ENCODE measurements at places on chromosomes 12 and 14. TPM values are rescaled to one million over a fixed set of nuclear protein-coding genes. Genes with fewer than 3 reads are reported as not detected.

DNA sequence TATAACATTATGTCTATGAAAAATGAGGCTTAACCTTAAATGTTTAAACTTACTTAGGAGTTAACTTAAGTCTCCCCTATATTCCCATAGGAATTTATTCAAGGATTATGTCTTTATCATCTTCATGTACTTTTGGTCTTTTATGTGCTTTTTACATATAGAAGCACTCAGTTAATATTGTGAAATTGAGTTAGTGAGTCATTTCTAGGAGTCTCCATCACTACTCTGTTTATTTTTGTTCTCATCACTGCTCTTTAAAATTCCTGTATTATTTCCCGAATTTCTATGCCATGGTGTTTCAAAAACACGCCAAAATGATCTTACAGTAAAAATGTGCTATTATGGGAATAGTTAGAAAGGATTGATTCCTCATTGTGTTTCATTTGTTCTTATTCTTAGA is 31.6 kb downstream of the TBC1D15 start:
- H3K27ac ChIP-seq = no peak overlapping the region
- no peaks in the 10 kb centered on the region for H3K4me1 ChIP-seq
- H3K27me3 ChIP-seq = no peaks in the 10 kb centered on the region
- peaks cover 3% of the 10 kb centered on the region for H3K36me3 ChIP-seq

GRCh38 chr12:47033789-47034555 is 45.4 kb upstream of the PCED1B start:
- H3K4me1 ChIP-seq = peaks cover 4% of the 10 kb centered on the region
- H3K4me3 ChIP-seq = no peak overlapping the region
- no peak overlapping the region for H3K27ac ChIP-seq
- no peaks in the 10 kb centered on the region for H3K36me3 ChIP-seq

GRCh38 chr14:94540031-94540794 is 21.0 kb upstream of the SERPINA4 start:
- H3K4me1 ChIP-seq = peaks cover under 1% of the 10 kb centered on the region
- no peak for DNase-seq
- no peak overlapping the region for H3K27ac ChIP-seq
- no peaks in the 10 kb centered on the region for H3K36me3 ChIP-seq

DNA sequence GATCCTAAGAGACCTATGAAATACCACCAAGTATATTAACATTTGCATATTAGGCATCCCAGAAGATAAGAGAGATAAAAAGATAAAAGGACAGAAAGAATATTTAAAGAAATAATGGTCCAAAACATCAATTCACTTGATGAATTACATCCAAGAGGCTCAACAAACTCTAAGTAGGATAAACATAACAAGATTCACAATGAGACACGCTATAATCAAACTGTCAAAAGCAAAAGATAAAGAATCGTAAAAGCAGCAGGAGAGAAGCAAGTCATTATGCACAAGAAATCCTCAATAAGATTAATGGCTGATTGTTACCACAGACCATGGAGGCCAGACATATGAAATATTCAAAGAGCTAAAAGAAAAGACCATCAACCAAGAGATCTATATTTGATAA is 79.6 kb downstream of the PLCZ1 start:
- DNase-seq = no peak
- H3K27me3 ChIP-seq = no peaks in the 10 kb centered on the region
- H3K36me3 ChIP-seq = no peaks in the 10 kb centered on the region
- no peaks in the 10 kb centered on the region for H3K4me1 ChIP-seq
- no peak overlapping the region for H3K27ac ChIP-seq

DNA sequence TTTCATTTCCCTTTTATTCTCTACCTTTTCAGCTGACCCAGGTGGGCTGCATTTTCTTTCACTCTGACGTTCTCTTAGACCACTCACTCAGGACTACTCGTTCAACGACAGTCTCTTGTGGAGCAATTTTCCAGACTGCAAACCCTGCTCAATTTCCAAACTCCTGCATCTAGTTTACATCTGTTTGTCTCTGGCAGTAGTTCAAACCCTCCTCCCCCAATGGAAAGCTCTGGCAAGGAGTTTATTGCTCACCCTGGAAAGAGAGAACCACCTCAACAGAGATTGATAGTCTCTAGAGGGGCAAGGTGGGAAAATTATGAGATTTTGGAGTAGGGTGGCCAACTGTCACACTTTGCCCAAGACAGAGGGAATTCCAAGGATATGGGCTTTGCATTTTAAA is 130.2 kb downstream of the TSHR start:
- no peaks in the 10 kb centered on the region for H3K36me3 ChIP-seq
- no peak overlapping the region for H3K27ac ChIP-seq
- H3K27me3 ChIP-seq = no peaks in the 10 kb centered on the region
- no peak for DNase-seq
- peaks cover 20% of the 10 kb centered on the region for H3K4me1 ChIP-seq
- no peak overlapping the region for H3K4me3 ChIP-seq

GRCh38 chr12:16719713-16720416 is 113.9 kb upstream of the LMO3 start:
- H3K4me3 ChIP-seq = no peak overlapping the region
- H3K27me3 ChIP-seq = no peaks in the 10 kb centered on the region
- no peaks in the 10 kb centered on the region for H3K4me1 ChIP-seq
- no peak overlapping the region for H3K27ac ChIP-seq
- DNase-seq = no peak

GRCh38 chr12:1666685-1667162 is 24.1 kb upstream of the ADIPOR2 start:
- peaks cover 27% of the 10 kb centered on the region for H3K4me1 ChIP-seq
- H3K36me3 ChIP-seq = no peaks in the 10 kb centered on the region
- peaks cover 21% of the 10 kb centered on the region for H3K27me3 ChIP-seq
- H3K4me3 ChIP-seq = no peak overlapping the region

DNA sequence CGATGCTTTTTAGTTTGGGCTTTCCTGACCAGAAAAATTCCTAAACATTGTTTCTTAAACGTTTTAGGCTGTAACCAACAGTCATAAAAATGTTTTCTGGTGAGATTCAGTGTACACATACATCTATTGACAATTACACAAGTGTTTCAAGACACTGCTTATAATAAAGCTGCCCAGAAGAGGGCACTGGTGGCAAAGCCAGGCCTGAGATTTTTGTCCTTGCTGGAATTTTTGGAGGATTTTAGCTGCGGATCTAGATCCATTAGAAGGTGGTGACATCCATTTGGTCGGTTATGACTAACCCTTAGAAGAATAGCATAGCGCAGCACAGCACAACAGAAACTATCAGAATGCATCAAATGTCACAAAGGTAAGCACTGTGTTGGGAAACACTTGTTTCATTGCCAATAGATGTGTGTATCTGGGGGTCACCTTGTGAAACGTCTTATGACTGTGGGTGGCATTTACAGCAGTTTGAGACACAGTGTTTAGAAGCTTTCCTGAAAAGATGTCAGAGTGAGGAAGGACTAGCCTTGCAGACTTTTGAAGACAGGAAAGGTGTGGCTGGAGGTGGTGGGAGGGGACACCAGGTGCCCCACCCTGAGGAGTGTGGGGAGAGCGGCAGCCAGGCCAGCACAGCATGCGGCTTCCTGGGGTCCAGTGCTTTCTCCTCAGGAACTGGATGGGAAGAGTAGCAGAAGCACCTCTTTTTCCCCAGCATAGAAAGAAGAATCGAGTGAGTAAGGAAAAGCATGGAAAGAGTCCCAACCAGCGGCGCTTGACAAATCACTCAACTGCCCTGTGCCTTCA is 54.7 kb upstream of the FKBP4 start:
- DNase-seq = peak; percentile 11
- no peak overlapping the region for H3K27ac ChIP-seq
- no peaks in the 10 kb centered on the region for H3K4me1 ChIP-seq
- peaks cover 45% of the 10 kb centered on the region for H3K27me3 ChIP-seq

GRCh38 chr12:90672081-90672480 is 282.9 kb downstream of the CCER1 start:
- no peak overlapping the region for H3K27ac ChIP-seq
- no peak overlapping the region for H3K4me3 ChIP-seq
- H3K36me3 ChIP-seq = no peaks in the 10 kb centered on the region
- H3K4me1 ChIP-seq = no peaks in the 10 kb centered on the region
- H3K27me3 ChIP-seq = no peaks in the 10 kb centered on the region
- DNase-seq = no peak

DNA sequence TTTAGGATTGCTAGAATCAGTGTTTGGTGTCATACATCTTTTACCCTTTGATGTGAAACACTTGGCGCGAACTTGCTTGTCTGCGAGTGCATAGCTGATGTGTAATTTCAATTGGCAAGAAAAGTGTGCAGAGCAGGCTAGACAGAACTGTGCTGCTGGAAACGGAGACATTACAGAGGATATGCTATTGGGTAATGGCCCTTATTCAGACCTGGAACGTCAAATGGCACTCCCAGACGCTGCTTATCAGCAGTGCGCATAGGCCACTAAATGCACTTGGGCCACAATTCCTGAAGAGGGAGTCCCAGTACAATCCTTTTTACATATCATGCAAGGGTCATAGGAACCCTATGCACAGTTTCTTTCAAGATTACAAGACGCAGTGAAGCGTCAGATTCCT is 15.7 kb upstream of the SLC10A1 start:
- H3K4me3 ChIP-seq = no peak overlapping the region
- peaks cover 28% of the 10 kb centered on the region for H3K4me1 ChIP-seq
- H3K27ac ChIP-seq = no peak overlapping the region
- H3K36me3 ChIP-seq = no peaks in the 10 kb centered on the region

DNA sequence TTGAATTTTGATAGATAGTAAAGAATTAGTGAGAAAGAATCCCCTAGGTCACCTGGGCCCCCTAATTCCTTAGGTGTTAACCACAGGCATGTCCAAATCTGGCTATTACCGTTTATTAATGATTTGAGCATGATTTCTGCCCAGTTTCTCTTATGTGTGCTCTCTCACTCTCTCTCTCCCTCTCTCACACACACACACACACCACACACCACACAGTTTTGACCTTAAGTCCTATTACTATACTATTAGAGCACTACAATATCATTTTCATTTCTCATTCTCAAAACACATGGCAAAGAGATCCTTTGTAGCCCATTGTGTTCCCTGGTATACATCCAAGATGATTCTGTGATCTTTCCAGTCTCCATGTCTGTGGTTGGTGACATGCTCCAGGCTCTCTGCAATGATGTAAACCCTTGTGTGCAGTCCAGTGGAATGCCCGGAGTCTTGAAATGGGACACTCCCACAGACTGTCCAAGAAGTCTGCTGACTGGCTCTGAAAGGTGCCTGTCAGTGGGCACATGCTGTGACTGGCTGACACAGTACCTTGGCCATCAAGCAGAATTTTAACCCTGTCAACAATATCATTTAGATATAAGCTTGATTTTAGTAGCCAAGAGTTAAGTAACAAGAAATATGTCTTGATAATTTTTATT is 96.2 kb downstream of the FIGNL2 start:
- no peaks in the 10 kb centered on the region for H3K27me3 ChIP-seq
- no peaks in the 10 kb centered on the region for H3K4me1 ChIP-seq
- no peak overlapping the region for H3K4me3 ChIP-seq
- DNase-seq = no peak
- peaks cover 18% of the 10 kb centered on the region for H3K36me3 ChIP-seq
- no peak overlapping the region for H3K27ac ChIP-seq

DNA sequence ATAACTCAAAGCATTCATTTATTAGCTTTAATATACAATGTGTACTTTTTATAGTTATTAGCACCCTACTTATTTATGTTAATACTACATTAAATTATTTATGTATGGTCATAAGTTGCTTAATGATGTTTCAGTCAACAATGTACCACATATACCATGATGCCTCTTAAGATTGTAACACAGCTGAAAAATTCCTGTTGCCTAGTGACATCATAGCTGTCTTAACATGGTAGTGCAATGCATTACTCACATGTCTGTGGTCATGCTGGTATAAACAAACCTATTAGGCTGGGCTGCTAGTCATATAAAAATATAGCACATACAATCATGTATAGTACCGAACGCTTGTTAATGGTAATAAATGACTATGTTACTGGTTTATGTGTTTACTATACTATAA is 120.4 kb downstream of the ANO6 start:
- no peaks in the 10 kb centered on the region for H3K27me3 ChIP-seq
- no peak for DNase-seq
- H3K36me3 ChIP-seq = peaks cover 7% of the 10 kb centered on the region
- peaks cover 6% of the 10 kb centered on the region for H3K4me1 ChIP-seq

DNA sequence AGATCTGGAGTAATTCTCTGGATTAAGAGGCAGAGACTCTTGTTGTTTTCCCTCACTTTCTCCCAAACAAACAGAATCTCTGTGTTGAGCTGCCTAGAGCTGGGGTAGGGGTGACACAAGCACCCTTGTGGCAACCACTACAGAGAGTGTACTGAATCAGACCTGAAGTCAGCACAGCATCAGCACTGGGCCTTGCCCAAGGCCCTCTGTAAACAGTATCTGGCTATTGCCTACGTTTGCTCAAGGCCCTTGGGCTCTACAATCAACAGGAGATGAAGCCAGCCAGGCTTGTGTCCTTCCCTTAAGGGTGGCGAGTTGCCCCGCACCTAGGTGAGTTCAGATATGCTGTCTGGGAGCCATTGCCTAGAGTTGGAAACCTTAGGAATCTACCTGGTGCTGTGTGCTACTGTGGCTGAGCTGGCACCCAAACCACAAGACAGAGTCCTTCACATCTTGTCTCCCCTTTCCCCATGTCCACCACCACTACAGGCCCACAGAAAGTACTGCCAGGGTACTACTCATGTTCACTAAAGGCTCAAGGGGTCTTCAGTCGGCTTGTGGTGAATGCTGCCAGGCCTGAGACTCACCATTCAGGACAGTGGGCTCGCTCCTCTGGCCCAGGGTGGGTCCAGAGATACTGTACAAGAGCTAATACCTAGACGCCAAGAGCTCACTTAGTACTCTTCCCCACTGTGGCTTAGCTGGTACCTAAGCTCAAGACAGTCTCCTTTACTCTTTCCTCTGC is 206.8 kb downstream of the SYNE2 start:
- peaks cover 7% of the 10 kb centered on the region for H3K4me1 ChIP-seq
- no peak for DNase-seq
- H3K4me3 ChIP-seq = no peak overlapping the region
- H3K27me3 ChIP-seq = no peaks in the 10 kb centered on the region
- H3K27ac ChIP-seq = no peak overlapping the region

GRCh38 chr12:75782069-75782581 is 249.5 kb downstream of the PHLDA1 start:
- H3K27me3 ChIP-seq = no peaks in the 10 kb centered on the region
- DNase-seq = no peak
- H3K4me1 ChIP-seq = peaks cover 10% of the 10 kb centered on the region
- H3K27ac ChIP-seq = no peak overlapping the region

DNA sequence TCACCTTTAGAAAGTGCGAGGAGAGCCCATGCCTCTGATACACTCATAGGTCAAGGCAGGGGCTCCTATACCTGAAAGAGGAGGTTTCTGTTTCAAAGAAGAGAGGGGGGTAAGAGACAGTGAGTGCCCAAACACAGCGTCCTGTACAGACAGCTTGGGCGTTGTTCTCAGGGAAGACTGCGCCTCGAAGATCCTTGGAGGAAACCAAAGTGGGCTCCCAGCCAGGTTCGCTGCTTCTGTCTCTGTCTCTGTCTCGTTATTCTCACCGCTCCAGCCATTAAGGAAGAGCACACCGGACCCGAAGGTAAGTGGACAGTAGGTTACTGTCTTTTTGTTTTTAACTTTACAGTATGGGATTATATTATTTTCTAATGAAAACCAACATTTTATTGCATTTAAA is 5.8 kb upstream of the IFI27 start:
- no peaks in the 10 kb centered on the region for H3K27me3 ChIP-seq
- H3K4me1 ChIP-seq = no peaks in the 10 kb centered on the region
- peaks cover 2% of the 10 kb centered on the region for H3K36me3 ChIP-seq
- no peak overlapping the region for H3K27ac ChIP-seq

GRCh38 chr12:103392722-103393121 is 103.0 kb downstream of the C12orf42 start:
- no peak overlapping the region for H3K4me3 ChIP-seq
- H3K27me3 ChIP-seq = no peaks in the 10 kb centered on the region
- peaks cover 3% of the 10 kb centered on the region for H3K4me1 ChIP-seq
- no peak overlapping the region for H3K27ac ChIP-seq
- H3K36me3 ChIP-seq = no peaks in the 10 kb centered on the region

The KIF5A gene
- 16.9 TPM for total RNA-seq

The RTRAF gene
- total RNA-seq = 309 TPM

The SPRYD3 gene
- total RNA-seq = 11.2 TPM

The HOXC10 gene
- 1.8 TPM for total RNA-seq

The EGLN3 gene
- total RNA-seq = 0.89 TPM

All from neural crest cell (in vitro differentiated cells).